ENCODE measurements at places on chromosomes 1 and 21. TPM values are rescaled to one million over a fixed set of nuclear protein-coding genes. Genes with fewer than 3 reads are reported as not detected.

Gene EXTL1
- total RNA-seq, result not detected

Gene EFCAB7
- total RNA-seq, result 7.9 TPM

Gene DESI2
- 41.0 TPM for total RNA-seq

Gene SPRR2A
- total RNA-seq, result not detected

DNA sequence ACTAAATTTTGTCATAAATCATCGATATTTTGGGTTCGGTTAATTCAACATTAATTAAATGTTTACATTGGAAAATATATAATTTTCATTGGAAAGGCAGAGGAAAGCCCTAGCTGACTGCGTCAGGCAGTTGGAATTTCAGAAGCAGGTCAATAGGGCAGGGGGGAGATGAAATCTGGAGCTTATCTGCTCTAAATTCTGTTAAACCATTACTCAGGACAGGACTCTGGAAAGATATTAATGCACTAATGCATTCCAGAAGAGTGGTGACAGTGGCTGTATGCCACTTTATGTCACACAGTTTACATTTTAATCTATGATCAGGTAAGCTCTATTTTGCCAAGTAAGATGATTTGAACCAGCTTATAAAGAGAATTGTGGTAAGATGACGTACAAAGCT, 153.0 kb upstream of the B3GALT2 start:
- H3K4me1 ChIP-seq, result peaks cover 11% of the 10 kb centered on the region
- H3K27ac ChIP-seq, result no peak overlapping the region
- H3K27me3 ChIP-seq, result no peaks in the 10 kb centered on the region
- H3K36me3 ChIP-seq, result no peaks in the 10 kb centered on the region
- no peak overlapping the region for H3K4me3 ChIP-seq

- no peaks in the 10 kb centered on the region for H3K27me3 ChIP-seq
- no peak overlapping the region for H3K27ac ChIP-seq
- no peak overlapping the region for H3K4me3 ChIP-seq
- H3K36me3 ChIP-seq, result no peaks in the 10 kb centered on the region
- H3K4me1 ChIP-seq, result no peaks in the 10 kb centered on the region
Measured at GRCh38 chr1:156356875-156357534, 12.0 kb upstream of the RHBG start.

DNA sequence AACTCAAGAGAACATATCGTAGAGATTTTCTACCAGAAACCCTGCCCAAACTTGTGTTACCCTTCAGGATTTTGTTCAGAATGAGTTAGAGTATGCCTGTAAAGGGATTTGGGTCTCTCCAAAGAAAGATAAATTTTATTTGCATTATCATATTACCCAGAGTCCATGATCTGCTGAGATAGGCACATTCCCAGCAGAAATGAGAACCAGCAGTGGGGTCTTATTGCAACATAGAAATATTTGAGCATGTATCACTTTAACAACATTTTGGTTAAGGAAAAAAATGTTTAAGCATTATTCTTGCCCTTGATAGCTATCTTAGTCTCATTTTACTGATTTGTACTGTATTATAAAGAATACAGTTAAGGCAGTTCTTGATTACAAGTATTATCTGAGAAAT, 10.6 kb downstream of the VCAM1 start:
- H3K27me3 ChIP-seq, result no peaks in the 10 kb centered on the region
- no peaks in the 10 kb centered on the region for H3K4me1 ChIP-seq
- H3K4me3 ChIP-seq, result no peak overlapping the region

DNA sequence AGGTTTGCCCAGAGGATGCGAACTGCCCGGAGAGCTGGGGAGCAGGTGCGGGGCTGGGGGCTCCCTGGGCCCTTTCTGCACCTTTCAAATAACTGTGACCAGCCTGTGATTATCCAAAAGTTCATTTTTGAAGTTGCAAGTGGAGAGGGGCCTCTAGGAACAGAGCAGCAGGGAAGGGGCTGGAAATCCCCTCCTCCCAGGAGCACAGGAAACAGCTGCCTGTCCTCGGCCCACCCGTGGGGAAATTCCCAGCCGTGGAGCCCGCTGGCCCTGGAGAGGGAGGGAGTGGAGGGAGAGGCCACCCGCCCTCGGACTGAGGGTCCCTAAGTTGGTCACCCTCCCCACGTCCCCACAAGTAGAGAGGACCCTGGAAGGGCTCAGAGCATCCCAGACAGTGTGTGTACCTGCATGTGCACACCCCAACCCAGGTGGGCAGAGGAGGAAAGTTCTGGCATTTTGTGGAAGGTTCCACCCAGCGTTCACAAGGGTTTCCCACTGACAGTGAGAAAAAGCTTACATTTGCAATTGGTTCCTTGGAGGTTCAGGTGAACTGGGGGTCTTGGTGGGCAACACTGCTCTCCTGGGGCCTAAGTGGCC, 1.2 kb upstream of the TNFRSF4 start:
- no peaks in the 10 kb centered on the region for H3K27me3 ChIP-seq
- no peak overlapping the region for H3K4me3 ChIP-seq
- peaks cover 36% of the 10 kb centered on the region for H3K4me1 ChIP-seq
- no peak overlapping the region for H3K27ac ChIP-seq

- no peaks in the 10 kb centered on the region for H3K36me3 ChIP-seq
- H3K27ac ChIP-seq, result no peak overlapping the region
- DNase-seq, result no peak
- H3K4me1 ChIP-seq, result no peaks in the 10 kb centered on the region
- H3K27me3 ChIP-seq, result no peaks in the 10 kb centered on the region
- H3K4me3 ChIP-seq, result no peak overlapping the region
Measured at GRCh38 chr1:192858456-192858855, 49.6 kb downstream of the RGS2 start.

- H3K4me1 ChIP-seq, result no peaks in the 10 kb centered on the region
- DNase-seq, result no peak
- peak overlapping the region; percentile 25 for H3K27ac ChIP-seq
- H3K4me3 ChIP-seq, result no peak overlapping the region
- H3K36me3 ChIP-seq, result no peaks in the 10 kb centered on the region
- no peaks in the 10 kb centered on the region for H3K27me3 ChIP-seq
Measured at GRCh38 chr1:198520524-198521254, 19.8 kb downstream of the ATP6V1G3 start.

- DNase-seq, result no peak
- H3K27me3 ChIP-seq, result no peaks in the 10 kb centered on the region
- H3K4me3 ChIP-seq, result no peak overlapping the region
- H3K4me1 ChIP-seq, result peaks cover 31% of the 10 kb centered on the region
Measured at GRCh38 chr1:8463144-8463927, 145.4 kb downstream of the SLC45A1 start.

DNA sequence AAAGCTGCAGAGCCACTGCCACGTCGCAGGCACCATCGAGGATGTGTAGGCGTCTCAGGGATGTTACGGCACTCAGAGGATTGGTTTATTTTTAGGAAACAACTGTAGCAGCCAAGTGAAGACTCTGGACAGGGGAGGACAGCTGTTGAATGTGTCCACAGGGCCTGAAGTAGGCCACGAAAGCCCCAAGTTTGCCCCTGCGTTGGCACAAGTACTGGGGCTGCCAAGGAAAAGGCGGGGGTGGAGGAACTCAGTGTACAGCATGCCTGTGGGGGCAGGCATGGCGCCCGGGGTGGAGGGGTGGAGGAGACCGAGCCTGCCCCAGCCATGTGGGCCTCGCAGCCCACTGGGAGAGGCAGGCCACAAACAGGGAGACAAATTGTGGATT, 89.7 kb downstream of the ADARB1 start:
- H3K27me3 ChIP-seq, result no peaks in the 10 kb centered on the region
- H3K27ac ChIP-seq, result no peak overlapping the region
- no peaks in the 10 kb centered on the region for H3K4me1 ChIP-seq
- no peak overlapping the region for H3K4me3 ChIP-seq

DNA sequence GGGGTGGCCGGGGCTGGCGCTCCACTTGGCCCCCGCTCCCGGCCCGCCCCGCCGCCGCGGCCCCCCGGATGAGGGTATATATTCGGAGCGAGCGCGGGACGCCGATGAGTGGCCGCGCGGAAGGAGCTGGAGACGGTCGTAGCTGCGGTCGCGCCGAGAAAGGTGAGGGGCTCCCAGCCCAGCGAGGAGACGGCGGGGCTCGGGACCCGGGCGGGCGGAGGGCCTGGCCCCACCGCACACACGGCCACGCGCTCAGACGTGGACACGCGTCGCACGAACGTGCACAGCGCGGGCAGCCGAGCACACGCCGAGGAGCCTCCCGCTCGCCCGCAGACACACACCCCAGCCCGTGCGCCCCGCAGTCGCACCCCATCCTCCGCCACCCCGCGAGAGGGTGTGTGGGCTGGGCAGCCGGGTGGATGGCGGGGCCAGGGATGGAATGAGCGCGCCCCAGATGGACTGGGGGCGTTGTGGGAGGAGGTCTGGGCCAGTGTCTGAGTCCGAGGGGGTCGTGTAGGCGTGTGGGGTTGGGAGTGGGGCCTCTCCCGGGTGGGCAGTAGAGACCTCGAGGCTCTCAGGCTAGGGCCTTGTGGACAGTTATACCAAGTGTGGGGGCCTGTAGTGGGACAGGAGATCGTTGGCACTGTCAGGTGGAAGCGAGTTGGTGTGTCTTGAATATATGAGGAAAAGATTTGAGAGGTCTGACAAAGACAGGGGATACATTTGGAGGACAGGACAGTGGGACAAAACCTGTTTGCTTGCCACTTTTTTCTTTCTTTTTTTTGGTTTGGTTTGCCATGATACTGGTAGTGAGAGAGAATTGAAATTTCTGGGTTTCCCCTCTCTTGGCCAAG, at the start of gene UAP1:
TSS of gene UAP1 (plus strand) at position 107 of the 854 bp plus-strand sequence. CDS start 4,347 bp downstream, outside the sequence.
- peaks cover 4% of the 10 kb centered on the region for H3K4me1 ChIP-seq
- H3K27ac ChIP-seq, result peak within 1 kb of the TSS; percentile 96
- peak within 1 kb of the TSS; percentile 76 for H3K4me3 ChIP-seq
- DNase-seq, result peak; percentile 67
